ENCODE measurements at places on chromosomes 5 and 9. TPM values are rescaled to one million over a fixed set of nuclear protein-coding genes. Genes with fewer than 3 reads are reported as not detected.

The CLIC3 gene
- not detected for polyA plus RNA-seq

The NPR3 gene
- 20.2 TPM for polyA plus RNA-seq

The KCNMB1 gene
- polyA plus RNA-seq, result not detected

The GLRA1 gene
- not detected for polyA plus RNA-seq

The NTRK2 gene
- 29.4 TPM for polyA plus RNA-seq

The CORO2A gene
- 0.58 TPM for polyA plus RNA-seq

The MAP1B gene
- polyA plus RNA-seq, result 34.4 TPM

The SLC45A2 gene
- 0.18 TPM for polyA plus RNA-seq

The FPGS gene
- polyA plus RNA-seq, result 40.8 TPM

The PFDN1 gene
- polyA plus RNA-seq, result not detected

The TSSK1B gene
- 0.13 TPM for polyA plus RNA-seq

The DAPK1 gene
- polyA plus RNA-seq, result 38.0 TPM

The ZFP37 gene
- 5.1 TPM for polyA plus RNA-seq

The HIGD2A gene
- polyA plus RNA-seq, result 128 TPM

The EPB41L4B gene
- 7.8 TPM for polyA plus RNA-seq

The CDH18 gene
- 8.8 TPM for polyA plus RNA-seq

The SLC46A2 gene
- polyA plus RNA-seq, result 0.21 TPM

The NAIP gene
- 18.1 TPM for polyA plus RNA-seq

The OR2K2 gene
- polyA plus RNA-seq, result not detected

The TLE4 gene
- polyA plus RNA-seq, result 39.6 TPM

The PCDHGA7 gene
- not detected for polyA plus RNA-seq

The PDCD1LG2 gene
- 4.2 TPM for polyA plus RNA-seq

The SLC25A2 gene
- polyA plus RNA-seq, result not detected

The ST8SIA4 gene
- polyA plus RNA-seq, result 5.8 TPM

The FAM221B gene
- polyA plus RNA-seq, result 0.32 TPM

The ABLIM3 gene
- 114 TPM for polyA plus RNA-seq

The OR1J2 gene
- polyA plus RNA-seq, result not detected

The TMC1 gene
- polyA plus RNA-seq, result 1.2 TPM

The HAVCR2 gene
- polyA plus RNA-seq, result 2.3 TPM

The NTNG2 gene
- not detected for polyA plus RNA-seq

The FBP2 gene
- polyA plus RNA-seq, result 15.9 TPM

The SPARC gene
- 3,389 TPM for polyA plus RNA-seq

The GABRG2 gene
- polyA plus RNA-seq, result not detected

The ORM2 gene
- 0.73 TPM for polyA plus RNA-seq

The NOP16 gene
- polyA plus RNA-seq, result 30.8 TPM

The FANCG gene
- 23.2 TPM for polyA plus RNA-seq

The TTC16 gene
- polyA plus RNA-seq, result not detected

The HEXB gene
- polyA plus RNA-seq, result not detected

The AGPAT2 gene
- 12.0 TPM for polyA plus RNA-seq

The SHISAL2B gene
- polyA plus RNA-seq, result 0.86 TPM

The ATP6V1G1 gene
- 81.8 TPM for polyA plus RNA-seq

The ENTREP1 gene
- polyA plus RNA-seq, result 24.0 TPM

The HTR1A gene
- polyA plus RNA-seq, result not detected

The PCDHGA5 gene
- 2.6 TPM for polyA plus RNA-seq

Measured in muscle of arm (tissue), 14 donors.